ENCODE measurements at places on chromosomes 3 and 15.

- peak; percentile 36 for DNase-seq
Observed at GRCh38 chr3:150376001-150376848, 31.9 kb upstream of the TSC22D2 start.

GRCh38 chr3:24355806-24356205, 138.8 kb downstream of the THRB start:
- DNase-seq = no peak

DNA sequence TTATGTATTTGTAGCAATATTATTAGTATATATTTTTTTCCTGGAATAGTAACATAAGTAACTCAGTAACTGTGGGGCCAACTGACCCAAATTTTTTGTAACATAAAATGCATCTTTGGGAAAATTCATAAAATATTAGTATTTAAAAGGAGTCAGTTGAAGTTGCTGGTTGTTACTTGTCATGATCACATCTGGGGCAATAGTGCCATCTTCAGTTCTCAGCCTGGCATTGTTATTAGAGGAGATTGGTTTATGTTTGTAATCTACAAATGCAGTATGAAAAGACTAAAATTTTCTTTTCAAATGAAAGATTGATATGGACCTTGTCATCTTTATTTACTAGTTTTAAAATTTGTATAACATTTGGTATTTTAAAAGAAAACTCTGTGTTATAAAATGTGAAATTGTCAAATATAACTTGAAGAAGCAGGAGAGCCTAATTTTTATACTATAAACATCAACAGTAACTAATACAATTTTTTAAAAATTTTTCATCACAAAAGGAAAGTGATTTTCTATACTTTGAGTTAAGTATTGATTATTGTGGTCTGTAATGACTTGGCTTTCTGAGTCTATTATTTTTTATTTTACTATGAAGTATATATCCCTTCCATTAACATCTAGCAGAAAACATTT, 38.8 kb upstream of the MLF1 start:
- DNase-seq = peak; percentile 39

DNA sequence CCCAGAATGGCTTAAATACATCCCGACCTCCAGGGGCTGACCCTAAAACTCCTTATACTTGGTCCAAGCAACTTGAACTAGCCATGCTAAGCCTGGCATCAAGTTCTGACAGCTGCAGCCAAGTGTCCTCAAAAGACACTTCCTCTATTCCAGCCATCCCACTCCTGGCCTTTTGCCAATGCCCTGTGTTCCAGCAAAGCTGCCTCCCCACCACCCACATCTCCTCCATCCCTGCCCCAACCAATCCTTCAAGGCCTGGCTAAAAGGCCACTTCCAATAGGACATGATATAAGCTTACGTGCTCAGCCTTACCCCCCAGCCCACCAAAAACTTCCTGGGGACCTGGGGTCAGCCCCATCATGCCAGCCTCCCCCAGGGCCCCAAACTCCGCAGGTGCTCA, 40.9 kb downstream of the SEMA3G start:
- DNase-seq = no peak

GRCh38 chr3:155047672-155048071, 32.4 kb upstream of the MME start:
- DNase-seq = no peak

DNA sequence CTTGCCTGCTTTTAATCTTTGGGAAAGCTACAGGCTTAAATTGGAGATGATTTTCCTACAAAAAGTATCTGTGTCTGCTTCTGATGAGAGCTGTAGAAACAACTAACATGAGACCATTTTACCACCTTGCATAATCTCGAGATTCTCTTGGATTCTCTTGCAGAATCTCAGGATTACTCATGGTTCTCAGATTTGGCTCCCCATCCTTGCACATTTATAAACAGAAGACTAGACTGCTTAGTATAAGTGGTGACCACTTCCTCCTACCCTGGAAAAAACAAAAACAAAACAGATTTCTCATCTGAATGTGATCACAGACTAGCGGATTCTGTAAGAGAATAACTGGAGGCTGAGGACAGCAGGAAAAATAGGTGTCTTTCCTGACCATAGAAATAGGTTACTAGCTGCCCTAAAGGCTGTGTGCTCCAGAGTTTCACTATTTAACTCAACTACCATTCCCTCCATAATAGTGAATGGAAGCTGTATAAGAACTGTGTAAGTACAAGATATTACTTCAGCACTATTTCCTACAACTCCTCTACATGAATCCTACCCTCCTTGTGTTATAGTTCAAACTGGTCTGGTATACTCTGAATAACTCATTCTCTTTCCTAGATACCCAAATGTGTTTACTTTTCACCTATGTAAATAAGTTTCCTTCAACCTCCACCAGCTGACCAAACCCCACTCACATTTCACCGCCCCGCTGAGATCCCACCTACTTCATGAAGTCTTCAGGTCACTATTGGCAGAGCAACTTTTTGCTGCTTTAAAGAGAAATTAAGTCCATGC, 122.2 kb upstream of the C2CD4B start:
- no peak for DNase-seq

DNA sequence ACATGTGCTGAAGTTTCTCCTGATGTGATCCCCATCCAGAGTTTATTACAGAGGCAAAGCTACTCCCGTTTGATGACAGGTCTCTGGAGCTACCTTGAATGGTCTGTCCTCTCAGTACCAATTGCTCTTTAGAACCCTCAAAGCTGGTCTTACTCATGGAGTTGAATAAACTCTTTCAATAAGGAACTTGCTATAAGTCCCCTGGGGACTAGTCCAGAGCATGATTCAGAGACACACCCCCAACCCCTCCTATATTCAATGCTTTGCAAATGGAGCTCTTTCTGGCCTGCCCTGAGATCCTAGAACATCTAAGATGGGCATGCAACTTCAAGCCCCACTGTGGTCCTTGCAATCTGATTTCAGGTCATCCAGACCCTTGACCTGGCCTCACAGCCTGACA, 23.9 kb upstream of the TPM1 start:
- no peak for DNase-seq

Data from NCI-H226 (cell line).